ENCODE measurements at places on chromosomes 6 and 20.

DNA sequence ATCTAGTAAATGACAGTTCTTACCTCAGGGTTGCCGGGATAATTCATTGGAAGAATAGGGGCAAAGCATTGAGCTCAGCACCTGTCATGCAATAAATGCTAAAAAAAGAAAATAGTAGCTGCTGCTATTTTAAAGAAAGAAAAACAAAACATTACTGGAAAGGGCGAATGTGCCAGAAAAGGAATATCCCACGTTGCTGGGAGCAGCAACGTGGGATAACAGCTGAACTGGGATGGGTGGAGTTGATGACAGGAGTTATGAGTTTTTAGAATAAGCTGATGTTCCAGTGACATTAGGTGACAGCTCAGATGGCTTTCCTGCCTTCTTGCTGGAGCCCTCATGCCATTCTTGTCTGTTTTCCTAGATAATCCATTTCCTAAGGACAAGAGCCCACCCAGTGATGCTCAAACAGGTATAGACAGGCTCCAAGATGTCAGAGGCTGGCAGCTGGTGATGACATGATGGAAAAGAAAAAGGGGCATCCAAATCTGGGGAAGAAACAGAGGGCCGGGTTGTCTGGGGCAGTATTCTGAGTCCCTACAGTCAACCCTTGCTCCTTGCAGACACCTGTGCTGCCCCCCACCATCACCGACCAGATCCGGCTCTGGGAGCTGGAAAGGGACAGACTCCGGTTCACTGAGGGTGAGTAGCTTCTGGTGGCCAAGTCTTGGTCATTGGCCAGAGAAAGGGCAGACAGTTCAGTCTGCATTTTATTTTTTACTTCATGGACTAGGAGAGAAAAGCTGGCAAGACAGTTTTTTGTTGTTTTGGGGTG is 1.1 kb upstream of the VARS2 start:
- no peak for DNase-seq

GRCh38 chr20:10537850-10538480 is 102.9 kb downstream of the SLX4IP start:
- no peak for DNase-seq

DNA sequence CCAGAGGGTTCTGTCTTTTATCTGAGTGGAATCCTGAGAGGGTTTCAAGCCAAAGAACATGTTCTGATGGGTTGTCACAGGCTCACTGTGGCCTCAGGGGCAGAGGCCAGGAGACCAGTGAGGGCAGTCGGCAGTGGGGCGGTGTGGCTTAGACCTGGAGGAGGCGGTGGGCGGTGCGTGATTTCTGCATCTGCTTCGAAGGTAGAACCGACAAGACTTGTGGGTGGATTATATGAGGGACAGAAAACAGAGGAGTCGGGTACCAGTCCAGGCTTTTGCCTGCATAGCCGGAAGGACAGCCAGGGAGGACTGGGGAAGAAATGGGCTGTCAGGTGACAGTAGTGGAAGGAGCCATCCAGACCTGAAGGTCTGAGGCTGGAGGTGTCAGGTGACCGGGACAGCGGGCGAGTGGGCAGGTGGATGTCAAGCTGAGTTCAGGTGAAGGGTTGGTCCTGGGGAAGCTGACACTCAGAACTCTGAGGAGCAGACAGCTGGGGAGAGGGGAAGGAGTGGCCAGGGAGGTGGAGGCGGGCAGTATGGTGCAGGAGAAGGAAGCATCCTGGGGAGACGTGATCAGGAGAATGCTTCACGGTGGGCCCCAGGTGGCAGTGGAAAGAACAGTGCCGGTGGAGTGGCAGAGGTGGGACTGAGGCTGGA is 3.1 kb downstream of the CTSZ start:
- DNase-seq = no peak

DNA sequence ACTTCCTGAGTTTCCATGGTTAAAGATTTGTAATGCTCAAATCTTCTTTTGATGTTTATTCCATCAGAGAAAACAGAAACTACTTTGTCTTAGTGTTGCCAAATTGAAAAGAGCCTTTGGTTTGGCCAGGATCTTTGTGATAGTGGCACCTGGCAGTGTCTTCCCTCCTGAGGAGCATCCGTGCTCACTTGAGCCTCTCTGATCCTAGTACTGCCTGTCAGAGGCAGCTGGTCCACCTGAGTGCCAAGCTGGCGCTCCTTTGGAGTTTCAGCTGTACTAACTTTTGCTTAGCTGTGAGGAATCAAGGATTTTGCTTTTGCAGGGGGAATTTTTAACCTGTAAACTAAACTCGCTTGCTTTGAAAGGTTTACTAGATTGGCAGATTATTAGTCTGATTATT is 61.4 kb downstream of the SCAND1 start:
- DNase-seq = no peak

GRCh38 chr20:36632147-36632486 is 13.9 kb downstream of the SLA2 start:
- no peak for DNase-seq

DNA sequence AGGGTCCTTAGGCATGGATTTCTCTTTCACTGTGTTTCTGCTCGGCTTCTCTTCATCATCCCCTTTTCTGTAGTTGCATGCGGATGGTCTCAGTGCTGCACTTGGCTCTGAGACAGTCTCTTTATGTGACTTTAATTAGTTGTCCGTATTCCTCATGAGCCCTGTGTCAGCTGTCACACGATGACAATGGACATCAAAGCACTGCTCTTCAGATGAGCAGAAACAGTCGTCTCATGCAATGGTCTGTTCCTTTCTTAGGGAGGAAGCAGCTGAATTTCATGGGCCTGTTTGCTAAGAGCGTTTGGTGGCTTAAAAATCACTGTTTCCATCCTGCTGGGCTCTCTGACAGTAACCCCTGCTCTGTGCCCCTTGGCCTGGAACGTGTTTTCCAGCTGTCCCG is 64.9 kb downstream of the SYTL3 start:
- no peak for DNase-seq

GRCh38 chr6:52538901-52539354 is 37.9 kb downstream of the TRAM2 start:
- DNase-seq = no peak

DNA sequence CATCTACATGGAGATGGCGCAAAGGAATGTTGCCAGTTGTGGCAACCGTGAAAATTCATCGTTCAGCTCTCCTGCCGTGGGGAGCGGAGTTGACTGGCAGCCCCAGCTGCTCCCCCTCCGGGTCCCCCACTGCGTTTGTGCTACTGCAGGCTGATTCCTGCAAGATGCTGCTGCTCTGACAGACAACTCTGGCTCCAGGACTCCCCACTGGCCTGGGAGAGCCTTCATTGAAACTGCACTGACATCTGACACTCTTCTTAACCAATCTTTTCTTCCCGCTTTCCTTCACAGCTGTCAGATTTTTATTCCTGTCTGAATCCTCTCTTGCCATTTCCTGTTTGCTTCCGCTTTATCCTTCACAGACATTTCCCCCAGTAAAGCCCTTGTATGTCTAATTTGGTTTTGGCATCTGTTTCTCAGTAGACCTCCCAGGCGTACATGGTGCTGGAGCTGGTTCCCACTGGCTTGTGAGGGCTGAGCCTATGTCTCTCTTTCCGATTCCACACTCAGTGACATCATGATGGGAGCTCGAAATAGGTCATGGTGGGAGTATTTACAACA is 9.5 kb upstream of the ATRN start:
- no peak for DNase-seq

- no peak for DNase-seq
These were observed 26.4 kb upstream of the MROH8 start for GRCh38 chr20:37205794-37206193.

DNA sequence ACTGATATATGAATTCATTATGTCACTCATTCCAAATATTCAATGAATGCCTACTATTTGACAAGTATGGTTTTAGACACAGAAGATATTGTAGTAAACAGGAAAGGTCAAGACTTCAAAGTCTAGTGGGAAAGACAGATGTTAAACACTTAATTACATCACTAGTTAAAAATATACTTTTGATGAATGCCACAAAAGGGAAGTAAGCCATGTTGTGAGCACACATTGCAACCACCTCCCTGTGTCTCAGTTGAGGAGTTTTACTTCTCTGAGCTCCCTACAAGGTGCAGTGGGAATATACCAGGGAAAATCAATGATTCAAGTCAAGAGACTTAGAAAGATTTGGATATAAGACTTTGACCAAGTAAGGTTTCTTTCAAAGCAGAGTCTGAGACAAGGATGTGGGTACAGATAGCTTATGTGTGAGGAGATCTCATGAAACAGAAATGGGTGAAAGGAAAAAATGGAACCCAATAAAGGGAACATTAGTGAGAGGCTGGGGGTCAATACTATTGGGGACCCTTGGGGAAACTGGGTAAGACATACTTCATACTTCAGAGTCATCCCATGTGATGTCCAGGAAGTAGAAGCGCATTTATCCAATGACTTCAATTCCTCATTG is 503.7 kb downstream of the KIF16B start:
- DNase-seq = no peak

GRCh38 chr6:163413345-163414116 is 987 bp upstream of the QKI start:
- peak; percentile 24 for DNase-seq

- DNase-seq = no peak
These were observed 27.0 kb upstream of the ZFAND3 start for GRCh38 chr6:37792457-37793033.

GRCh38 chr20:51667002-51667408 is 101.2 kb downstream of the ATP9A start:
- no peak for DNase-seq

DNA sequence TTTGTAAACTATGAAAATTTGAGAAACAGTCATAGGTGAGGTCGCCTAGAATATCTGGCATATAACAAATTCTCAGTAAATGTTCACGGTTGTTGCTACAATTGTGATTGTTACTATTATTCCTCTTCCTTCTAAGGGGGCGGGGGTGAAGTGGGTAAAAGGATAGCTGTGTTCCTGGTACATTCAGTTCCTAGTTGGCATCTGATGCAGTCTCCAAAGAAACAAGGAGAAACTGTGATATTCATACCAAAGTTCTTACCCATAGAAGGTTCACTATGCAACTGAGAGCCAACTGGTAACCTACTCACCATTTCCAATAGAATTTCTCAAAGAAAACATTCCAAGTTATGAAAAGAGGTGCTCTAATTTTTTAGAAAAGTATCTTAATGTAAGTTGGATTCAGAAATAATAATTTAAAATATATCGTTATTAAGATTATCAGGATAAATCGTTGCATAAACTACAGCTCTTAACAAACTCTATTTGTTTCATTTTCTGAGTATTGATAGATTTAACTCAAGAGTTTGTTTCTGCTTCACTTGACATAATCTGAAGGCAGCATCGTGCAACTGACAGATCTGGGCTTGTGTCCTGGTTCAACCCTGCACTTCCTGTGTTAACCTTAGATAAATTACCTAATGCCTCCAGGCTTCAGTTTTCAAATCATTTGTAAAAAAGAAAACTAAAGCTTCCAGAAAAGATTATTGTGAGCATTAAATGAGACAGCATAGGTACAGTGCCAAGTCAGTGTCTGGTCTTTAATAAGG is 13.3 kb upstream of the MAP7 start:
- no peak for DNase-seq

GRCh38 chr6:155448668-155449449 is 6.8 kb downstream of the NOX3 start:
- DNase-seq = no peak

GRCh38 chr20:50541606-50542041 is 31.4 kb downstream of the PTPN1 start:
- no peak for DNase-seq

DNA sequence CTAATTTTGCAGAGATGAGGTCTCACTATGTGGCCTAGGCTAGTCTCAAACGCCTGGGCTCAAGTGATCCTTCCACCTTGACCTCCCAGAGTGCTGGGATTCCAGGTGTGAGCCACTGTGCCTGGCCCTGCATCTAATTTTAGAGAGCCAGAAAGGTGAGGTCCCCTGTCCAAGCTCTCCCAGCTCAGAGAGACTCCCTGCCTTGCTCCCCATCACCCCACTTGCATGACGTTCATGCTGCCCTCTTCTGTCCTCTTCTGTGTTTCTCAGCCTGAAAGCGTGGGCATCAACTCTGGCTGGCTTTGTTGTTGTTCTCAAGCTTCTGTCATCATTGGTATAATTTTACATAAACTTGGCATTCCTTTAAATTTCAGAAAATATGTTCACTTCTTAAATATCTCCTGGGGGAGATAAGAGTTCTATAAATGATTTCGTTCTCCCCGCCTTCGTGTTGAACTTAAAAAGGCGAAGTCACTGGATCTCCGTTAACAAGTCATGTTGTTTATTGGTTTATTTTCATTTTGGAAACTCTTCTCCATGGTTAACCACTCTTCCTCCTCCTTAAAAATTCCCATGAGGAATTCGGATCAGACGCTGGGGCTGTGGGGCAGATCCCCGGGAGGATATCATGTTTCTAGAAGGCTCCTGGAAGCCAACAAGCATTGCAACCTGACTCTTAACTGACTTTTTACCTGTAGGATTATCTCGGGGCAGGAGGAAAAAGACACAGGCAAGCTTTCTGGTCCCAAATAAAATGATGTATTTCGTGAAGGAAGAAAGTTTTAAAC is 13.2 kb upstream of the PARD6B start:
- no peak for DNase-seq

- DNase-seq = no peak
These were observed 78.8 kb downstream of the COL21A1 start for GRCh38 chr6:56168596-56168995.

DNA sequence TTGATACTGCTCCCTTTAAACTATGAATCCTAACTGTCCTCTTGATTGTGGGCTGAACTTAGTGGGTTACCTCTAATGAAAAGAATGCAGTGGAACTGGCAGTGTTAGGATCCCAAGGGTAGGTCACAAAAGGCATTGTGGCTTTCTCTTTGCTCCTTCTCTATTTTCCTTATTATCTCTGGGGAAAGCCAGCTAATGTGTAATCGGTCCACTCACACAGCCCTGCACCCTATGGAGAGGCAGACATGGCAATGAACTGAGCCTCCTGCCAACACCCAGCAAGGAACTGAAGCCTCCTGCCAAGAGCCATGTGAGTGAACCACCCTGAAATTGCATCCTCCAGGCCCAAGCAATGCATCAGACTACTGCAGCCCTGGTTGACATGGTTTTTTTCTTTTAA is 24.6 kb upstream of the ZNF133 start:
- no peak for DNase-seq

- no peak for DNase-seq
These were observed 2.0 kb downstream of the ACSS1 start for GRCh38 chr20:25055711-25056495.
